ENCODE measurements at places on chromosomes 12 and 14. TPM values are rescaled to one million over a fixed set of nuclear protein-coding genes. Genes with fewer than 3 reads are reported as not detected.

PTCSC3 gene
- total RNA-seq: not detected

ERBB3 gene
- total RNA-seq: not detected

TRAFD1 gene
- total RNA-seq: 38.2 TPM

SERPINA6 gene
- not detected for total RNA-seq

TAS2R46 gene
- total RNA-seq: 0.89 TPM

LIN7A gene
- total RNA-seq: 4.0 TPM

STK38L gene
- total RNA-seq: 46.4 TPM

CYP27B1 gene
- total RNA-seq: 12.9 TPM

SYCP3 gene
- total RNA-seq: not detected

FBXW8 gene
- total RNA-seq: 10.3 TPM

TPPP2 gene
- not detected for total RNA-seq

LTB4R2 gene
- 3.1 TPM for total RNA-seq

RTN1 gene
- total RNA-seq: 0.18 TPM

SERPINA5 gene
- total RNA-seq: 0.42 TPM

COL2A1 gene
- not detected for total RNA-seq

MYF5 gene
- total RNA-seq: not detected

AQP5 gene
- total RNA-seq: not detected

OR6C2 gene
- not detected for total RNA-seq

EFS gene
- not detected for total RNA-seq

DEPDC4 gene
- 1.9 TPM for total RNA-seq

FOXG1 gene
- not detected for total RNA-seq

Measured in SJSA1 (cell line).